Karpas-422 (cell line): ENCODE measurements at places on chromosomes 4 and X. TPM values are rescaled to one million over a fixed set of nuclear protein-coding genes. Genes with fewer than 3 reads are reported as not detected.
A peak's percentile ranks its signal among the peaks of the same experiment; 100 is the strongest.

- no peak overlapping the region for H3K4me3 ChIP-seq
- no peaks in the 10 kb centered on the region for H3K36me3 ChIP-seq
- no peak overlapping the region for H3K27ac ChIP-seq
- H3K4me1 ChIP-seq, result no peaks in the 10 kb centered on the region
- DNase-seq, result no peak
- no peaks in the 10 kb centered on the region for H3K27me3 ChIP-seq
These were observed 11.6 kb downstream of the IL15 start for GRCh38 chr4:141647966-141648365.

- H3K4me1 ChIP-seq, result no peaks in the 10 kb centered on the region
- no peak overlapping the region for H3K27ac ChIP-seq
- no peak for DNase-seq
- H3K4me3 ChIP-seq, result no peak overlapping the region
- H3K36me3 ChIP-seq, result no peaks in the 10 kb centered on the region
These were observed 715.4 kb upstream of the HS3ST1 start for GRCh38 chr4:12144051-12144450.

DNA sequence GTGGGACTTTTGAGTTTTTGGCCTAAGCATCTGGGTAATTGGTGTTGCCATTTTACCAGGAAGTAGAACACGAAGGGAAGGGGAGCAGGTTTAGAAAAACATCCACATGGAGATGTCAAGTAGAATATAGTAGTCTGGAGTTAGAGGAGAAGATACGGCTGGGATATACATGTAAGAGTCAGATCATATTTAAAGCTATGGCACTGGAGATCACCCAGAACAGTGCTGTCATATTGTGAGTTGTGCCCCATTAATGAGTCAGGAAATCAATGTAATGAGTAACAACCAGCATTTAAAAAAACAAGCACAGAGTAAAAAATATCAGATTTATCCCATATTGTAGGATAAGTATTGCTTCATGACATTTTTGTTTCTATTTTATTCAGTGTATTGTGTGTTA, 4.2 kb downstream of the GSTCD start:
- no peaks in the 10 kb centered on the region for H3K27me3 ChIP-seq

- DNase-seq, result no peak
- H3K4me3 ChIP-seq, result no peak overlapping the region
- H3K4me1 ChIP-seq, result no peaks in the 10 kb centered on the region
- H3K27ac ChIP-seq, result no peak overlapping the region
These were observed 60.1 kb upstream of the NAP1L5 start for GRCh38 chr4:88757776-88758175.

DNA sequence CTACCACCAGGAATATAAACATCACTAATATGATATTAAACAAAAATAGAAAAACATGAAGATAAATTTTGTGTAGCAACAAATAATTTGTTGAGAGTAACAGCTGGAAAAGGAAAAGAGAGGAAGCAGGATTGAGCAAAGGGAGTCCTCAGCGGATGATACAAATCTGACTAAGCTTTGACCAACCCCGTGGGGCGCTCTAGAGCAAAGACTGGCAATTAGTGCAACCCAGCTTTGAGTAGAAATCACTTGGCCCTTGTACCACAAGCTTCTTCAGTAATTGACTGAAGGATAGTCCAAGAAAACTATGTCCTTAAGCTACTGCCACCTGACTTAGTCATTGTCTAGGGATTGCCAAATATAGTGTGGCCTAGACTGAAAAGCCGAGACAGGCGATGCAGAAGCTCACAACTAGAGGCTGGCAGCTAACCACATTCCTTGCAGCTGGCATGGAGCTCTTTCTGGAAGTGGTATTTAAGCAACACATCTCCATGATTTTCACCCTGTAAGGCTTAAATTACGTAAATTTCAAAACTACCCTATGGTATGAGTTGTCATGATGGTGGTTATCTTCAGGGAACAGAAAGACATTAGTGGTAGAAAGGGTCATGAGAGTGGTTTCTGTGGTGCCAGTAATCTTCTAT, 396.0 kb downstream of the PDGFC start:
- H3K27me3 ChIP-seq, result no peaks in the 10 kb centered on the region
- H3K27ac ChIP-seq, result no peak overlapping the region
- H3K4me1 ChIP-seq, result no peaks in the 10 kb centered on the region
- H3K36me3 ChIP-seq, result no peaks in the 10 kb centered on the region

DNA sequence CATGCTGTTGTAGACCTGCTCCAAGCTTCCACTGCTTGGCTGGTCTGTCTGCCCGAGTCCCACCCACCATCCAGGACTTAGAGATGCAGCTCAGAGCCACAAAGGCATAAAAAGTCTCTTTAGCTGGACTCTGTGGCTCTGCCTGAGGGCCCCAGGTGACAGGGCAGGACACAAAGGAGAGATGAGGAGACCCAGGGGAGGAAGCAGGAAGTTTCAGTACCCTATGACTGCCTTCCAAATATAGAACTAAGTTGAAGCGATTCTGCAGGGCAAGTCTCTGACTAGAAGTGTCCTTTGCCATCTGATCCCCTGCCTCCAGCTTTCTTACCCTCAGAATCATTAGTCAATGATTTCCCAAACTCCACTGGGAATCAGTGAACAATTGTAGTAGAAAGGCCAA, 11.2 kb upstream of the CXCR3 start:
- H3K4me3 ChIP-seq, result peak overlapping the region; percentile 13; the same call in 1 of the 2 replicates
- H3K36me3 ChIP-seq, result no peaks in the 10 kb centered on the region
- H3K4me1 ChIP-seq, result peaks cover 14% of the 10 kb centered on the region
- no peak overlapping the region for H3K27ac ChIP-seq

The PAGE2B gene
- not detected in 2 replicates for total RNA-seq

DNA sequence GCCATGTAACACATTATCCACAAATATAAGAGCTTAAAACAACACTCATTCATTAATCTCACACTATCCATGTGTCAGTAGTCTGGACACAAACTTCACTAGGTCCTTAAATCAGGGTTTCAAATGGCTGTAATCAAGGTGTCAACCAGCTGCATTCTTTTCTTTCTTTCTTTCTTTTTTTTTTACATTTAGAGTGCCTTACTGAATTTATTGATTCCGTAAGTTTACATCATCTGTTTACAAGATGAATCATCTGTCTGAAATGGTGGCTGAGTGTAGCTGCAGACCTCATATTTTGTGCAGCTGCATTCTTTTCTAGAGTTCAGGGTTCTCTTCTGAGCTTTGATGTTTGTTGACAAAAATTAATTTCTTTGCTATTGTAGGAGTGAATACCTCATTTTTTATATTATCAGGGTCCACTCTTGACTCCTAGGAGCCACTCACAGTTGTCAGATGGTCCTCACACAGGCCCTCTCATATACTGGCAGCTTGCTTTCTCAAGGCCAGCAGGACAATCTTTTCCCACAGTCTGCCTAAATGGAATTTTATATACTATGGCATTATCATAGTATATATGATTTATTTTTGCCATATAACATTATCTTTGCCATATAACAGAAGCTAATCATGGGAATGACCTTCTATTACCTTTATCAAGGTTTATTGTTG, 37.8 kb downstream of the SPOCK3 start:
- no peak overlapping the region for H3K27ac ChIP-seq
- no peak overlapping the region for H3K4me3 ChIP-seq
- H3K27me3 ChIP-seq, result no peaks in the 10 kb centered on the region
- H3K4me1 ChIP-seq, result no peaks in the 10 kb centered on the region

The UVSSA gene
- 12.4 and 16.2 TPM in 2 replicates for total RNA-seq

DNA sequence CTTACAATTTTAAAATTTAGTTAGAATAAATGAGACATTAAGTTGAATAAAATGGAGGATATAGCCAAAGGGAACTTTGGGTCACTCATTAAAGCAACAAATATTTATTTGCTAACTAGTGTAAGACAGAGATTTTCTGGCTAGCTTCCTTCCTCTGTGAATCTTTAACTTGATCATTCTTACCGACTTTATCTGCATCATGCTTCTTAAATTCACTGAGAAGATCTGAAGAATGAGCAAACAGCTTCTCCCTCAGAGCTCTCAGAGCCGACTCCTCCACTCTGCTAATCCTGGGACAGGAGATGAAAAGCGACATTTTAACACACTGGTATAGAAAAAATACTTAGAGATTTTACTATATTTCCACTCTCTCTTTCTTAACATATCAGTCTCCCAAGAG, 35.1 kb downstream of the PPEF2 start:
- H3K36me3 ChIP-seq, result no peaks in the 10 kb centered on the region
- H3K4me3 ChIP-seq, result no peak overlapping the region
- no peak for DNase-seq
- H3K27ac ChIP-seq, result no peak overlapping the region
- no peaks in the 10 kb centered on the region for H3K4me1 ChIP-seq
- H3K27me3 ChIP-seq, result no peaks in the 10 kb centered on the region

The TBC1D19 gene
- 5.6 and 14.1 TPM in 2 replicates for total RNA-seq

DNA sequence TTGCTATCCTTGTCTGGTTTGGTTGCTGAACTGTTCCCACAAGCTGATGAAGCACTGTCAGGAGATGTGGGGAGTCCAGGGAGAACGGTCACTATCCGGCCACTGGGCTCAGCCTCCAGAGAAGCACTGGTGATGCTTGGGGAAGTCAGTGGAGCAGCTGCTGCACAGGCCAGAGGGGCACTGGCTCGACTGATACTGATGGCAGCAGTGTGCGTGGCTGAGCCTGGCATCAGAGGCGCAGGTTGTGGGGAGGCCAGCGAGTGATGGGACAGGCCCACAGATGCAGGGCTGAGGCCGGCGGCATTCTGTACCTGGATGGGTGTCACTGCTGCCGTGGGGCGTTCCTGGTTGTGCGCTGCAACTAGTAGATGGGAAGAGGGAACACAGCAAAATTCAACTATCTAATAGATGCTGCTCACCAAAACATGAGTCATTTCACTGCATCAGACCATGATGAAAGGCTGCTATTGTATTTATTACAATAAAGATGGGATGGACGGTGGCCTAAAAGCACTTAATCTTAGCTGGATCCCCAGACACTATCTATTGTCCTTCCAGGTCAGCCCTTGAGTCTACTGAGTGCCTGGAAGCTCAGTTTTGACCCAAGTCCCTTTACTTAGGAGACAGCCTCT, 106.3 kb upstream of the CBR4 start:
- H3K36me3 ChIP-seq, result no peaks in the 10 kb centered on the region
- no peak overlapping the region for H3K4me3 ChIP-seq
- no peak overlapping the region for H3K27ac ChIP-seq
- no peaks in the 10 kb centered on the region for H3K4me1 ChIP-seq
- no peaks in the 10 kb centered on the region for H3K27me3 ChIP-seq

The RAB41 gene
- total RNA-seq, result not detected in 2 replicates

The PRDM8 gene
- total RNA-seq, result not detected in 2 replicates

The TMEM33 gene
- 80.3 and 163 TPM in 2 replicates for total RNA-seq

GRCh38 chr4:148305751-148306150, 136.5 kb downstream of the NR3C2 start:
- H3K4me3 ChIP-seq, result no peak overlapping the region
- no peak for DNase-seq
- H3K27me3 ChIP-seq, result no peaks in the 10 kb centered on the region
- no peaks in the 10 kb centered on the region for H3K36me3 ChIP-seq
- H3K4me1 ChIP-seq, result no peaks in the 10 kb centered on the region

DNA sequence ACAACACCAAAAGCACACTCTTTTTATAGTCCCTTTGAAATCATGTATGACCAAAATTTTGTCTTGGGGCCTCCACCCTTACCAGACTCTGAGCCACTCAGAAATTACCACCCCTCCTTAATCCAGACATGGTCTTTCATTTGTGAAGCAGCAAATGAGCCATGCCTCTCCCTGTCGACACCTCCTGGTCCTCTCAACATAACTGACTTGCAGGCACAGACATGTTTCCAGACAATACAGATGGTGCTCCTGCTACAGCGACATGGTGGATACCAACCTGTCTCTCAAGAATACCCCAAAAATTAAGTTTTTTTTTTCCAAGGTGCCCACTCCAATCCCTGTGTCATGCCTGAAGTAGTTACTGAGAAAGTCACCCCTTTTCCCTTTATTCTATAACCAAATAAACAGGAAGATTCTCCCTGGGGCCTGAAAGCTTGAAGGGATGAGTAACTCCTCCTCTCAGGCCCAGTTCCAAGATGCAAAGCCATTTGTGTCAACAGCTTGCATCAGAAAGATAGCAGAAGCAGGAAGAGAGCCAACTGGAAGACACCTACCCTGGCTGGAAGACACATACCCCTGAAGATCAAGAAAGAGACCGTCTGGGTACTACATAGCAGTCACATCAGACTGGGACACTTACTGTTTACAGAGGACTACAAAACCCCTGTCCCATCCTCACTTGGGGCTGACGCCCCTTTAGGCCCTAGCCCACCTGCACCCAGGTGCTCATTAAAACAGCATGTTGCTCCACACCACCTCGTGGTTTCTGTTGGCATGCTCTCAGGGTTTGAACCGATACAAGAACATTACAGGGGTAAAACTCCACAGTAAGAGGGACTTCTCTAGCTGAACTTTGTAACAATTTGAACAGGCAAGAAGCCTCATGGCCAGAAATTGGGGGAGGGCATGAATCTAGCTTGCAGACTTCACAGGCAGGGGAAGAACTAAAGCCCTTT, 5.5 kb upstream of the UGT2B17 start:
- H3K4me3 ChIP-seq, result no peak overlapping the region
- H3K4me1 ChIP-seq, result no peaks in the 10 kb centered on the region
- H3K36me3 ChIP-seq, result no peaks in the 10 kb centered on the region
- DNase-seq, result no peak
- no peaks in the 10 kb centered on the region for H3K27me3 ChIP-seq

The HTR2C gene
- not detected in 2 replicates for total RNA-seq

The MGARP gene
- total RNA-seq, result not detected in 2 replicates

The SRPX gene
- total RNA-seq, result not detected in 2 replicates

The PAGE2 gene
- not detected in 2 replicates for total RNA-seq

- H3K4me3 ChIP-seq, result no peak overlapping the region
- H3K36me3 ChIP-seq, result no peaks in the 10 kb centered on the region
- H3K27ac ChIP-seq, result no peak overlapping the region
- H3K27me3 ChIP-seq, result no peaks in the 10 kb centered on the region
These were observed 239.7 kb upstream of the KLF3 start for GRCh38 chr4:38424151-38424871.

The MRPL1 gene
- total RNA-seq, result 12.6 and 13.5 TPM in 2 replicates

- no peak for DNase-seq
- H3K36me3 ChIP-seq, result no peaks in the 10 kb centered on the region
- H3K27ac ChIP-seq, result peak overlapping the region; percentile 93
These were observed 50.0 kb downstream of the SLC7A11 start for GRCh38 chr4:138192113-138192512.

DNA sequence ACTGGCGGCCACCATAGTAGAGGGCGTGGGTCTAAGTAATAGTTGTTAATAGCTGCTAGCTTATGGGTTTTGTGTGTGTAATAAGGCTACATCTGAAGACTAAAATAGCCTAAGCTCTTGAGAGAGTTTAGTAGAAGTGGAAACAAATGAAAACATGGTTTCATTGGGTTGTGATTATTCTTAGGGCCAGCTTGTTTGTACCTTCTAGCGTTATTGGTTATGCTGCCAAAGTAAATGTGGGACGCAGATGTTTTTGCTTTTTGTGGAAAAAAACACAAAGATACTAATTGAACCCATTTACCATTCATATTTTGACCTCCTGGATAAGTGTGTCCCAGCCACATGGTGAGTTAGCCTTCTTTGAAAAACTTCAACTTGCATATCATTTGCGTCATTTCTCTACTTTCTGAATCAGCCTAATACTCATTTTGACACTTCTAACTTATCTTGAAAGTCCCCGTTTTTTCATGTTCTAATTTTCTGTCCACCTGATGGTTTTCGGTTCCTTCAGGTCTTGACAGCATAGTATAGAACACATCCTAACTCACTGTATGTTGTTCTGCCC, 305.3 kb downstream of the FRMPD4 start:
- no peaks in the 10 kb centered on the region for H3K4me1 ChIP-seq
- no peaks in the 10 kb centered on the region for H3K27me3 ChIP-seq
- no peaks in the 10 kb centered on the region for H3K36me3 ChIP-seq
- no peak for DNase-seq

- H3K27me3 ChIP-seq, result no peaks in the 10 kb centered on the region
- no peaks in the 10 kb centered on the region for H3K36me3 ChIP-seq
- H3K27ac ChIP-seq, result no peak overlapping the region
- no peaks in the 10 kb centered on the region for H3K4me1 ChIP-seq
- H3K4me3 ChIP-seq, result no peak overlapping the region
These were observed 122.0 kb upstream of the FSTL5 start for GRCh38 chr4:162285753-162286152.

The SSX4B gene
- total RNA-seq, result not detected in 2 replicates
